Globus pallidus (tissue), 1 donor: ENCODE measurements at places on chromosomes 7 and 10.

DNA sequence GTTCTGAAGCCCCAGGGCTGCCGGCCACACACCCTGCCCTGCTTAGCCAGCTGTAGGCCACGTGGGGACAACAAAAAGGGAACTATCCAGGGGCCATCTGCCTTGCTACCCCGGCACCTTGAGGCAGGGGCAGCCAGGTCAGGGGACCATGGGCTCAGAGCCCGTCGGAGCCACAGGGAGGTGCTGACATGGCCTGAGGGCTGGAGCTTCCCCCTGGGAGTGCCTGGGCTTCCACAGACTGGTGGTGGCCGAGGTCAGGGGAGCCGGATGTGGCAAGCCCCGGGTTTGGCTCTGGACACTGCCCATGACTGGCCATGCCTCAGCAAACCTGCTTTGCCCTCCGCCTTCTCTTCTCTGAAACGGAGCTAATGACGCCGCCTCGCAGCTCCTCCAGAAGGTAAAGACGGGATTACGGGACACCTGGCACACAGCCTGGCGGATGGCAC is 178.5 kb downstream of the EBF3 start:
- DNase-seq = no peak

DNA sequence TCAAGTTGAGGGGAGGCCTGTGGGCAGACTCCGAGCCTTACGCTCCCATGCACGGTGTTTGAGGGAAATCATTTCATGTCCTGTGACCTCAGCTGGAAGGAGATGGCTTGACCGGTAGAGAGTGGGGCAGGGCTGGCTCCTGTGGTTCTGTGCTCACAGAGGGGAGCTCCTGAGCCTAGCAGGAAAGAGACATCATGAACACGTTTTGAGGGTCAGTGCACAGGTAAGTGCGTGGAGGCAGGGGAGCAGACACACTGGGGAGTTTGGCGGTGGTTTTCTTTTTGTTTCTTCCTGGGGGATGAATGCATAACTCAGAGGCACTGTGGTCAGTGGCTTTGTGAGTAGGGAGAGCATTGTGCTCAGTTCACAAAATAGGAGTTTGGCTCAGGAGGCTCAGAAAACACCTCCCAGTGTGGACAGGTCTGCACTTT is 22.5 kb downstream of the ADCY1 start:
- no peak for DNase-seq

DNA sequence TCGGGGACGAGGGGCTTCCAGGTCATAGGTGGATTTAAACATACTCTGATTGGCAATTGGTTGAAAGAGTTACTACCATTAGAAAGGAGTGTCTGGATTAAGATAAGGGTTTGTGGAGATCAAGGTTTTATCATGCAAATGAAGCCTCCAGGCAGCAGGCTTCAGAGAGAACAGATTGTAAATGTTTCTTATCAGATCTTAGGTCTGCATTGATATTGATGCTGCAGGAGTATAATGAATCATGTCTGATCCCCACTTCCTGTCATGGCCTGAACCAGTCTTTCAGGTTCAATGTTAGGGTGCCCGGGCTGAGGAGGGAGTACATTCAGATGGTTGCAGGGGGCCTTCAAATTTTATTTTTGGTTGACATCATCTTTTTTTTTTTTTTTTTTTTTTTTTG is 51.4 kb downstream of the SH3PXD2A start:
- no peak for DNase-seq

DNA sequence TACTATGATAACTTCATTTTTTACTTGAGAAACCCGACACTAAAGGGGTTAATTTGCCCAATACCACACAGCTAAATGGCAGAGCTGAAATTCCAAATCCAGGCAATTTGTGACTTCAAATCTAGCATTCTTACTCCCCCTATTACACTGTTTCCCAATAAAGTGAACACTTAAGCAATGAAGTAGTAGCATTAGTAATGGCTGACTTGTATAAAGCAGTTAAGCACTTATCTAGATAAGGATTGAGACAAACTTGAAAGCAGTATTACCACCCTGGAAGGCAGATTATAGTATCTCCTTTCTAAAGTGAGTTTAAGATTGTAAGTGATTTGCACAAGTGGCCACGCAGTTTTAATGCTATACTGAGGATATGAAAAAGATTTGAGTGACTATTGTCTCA is 39.3 kb downstream of the WASL start:
- no peak for DNase-seq

DNA sequence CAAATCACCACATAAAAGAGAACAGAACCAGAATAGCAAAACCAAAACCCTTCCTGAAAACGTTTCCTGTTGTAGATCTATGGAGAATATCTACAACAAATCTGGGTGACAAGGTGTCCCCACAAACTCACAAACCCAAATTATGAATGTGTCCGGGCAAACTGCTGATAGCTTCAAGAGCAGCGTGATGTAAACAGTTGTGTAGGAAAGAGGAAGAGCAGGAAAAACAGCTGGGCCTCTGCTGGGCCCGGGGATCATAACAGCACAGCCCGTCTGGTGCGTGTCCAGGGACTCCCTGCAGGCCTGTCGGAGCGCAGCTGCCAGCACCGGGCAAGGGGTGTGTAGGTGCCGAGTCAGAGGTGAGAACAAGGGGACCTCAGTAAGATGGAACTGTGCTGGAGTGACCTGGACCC is 53.7 kb downstream of the KCNH2 start:
- no peak for DNase-seq

- DNase-seq = no peak
Observed at GRCh38 chr7:112160771-112161150, 45.4 kb downstream of the DOCK4 start.

DNA sequence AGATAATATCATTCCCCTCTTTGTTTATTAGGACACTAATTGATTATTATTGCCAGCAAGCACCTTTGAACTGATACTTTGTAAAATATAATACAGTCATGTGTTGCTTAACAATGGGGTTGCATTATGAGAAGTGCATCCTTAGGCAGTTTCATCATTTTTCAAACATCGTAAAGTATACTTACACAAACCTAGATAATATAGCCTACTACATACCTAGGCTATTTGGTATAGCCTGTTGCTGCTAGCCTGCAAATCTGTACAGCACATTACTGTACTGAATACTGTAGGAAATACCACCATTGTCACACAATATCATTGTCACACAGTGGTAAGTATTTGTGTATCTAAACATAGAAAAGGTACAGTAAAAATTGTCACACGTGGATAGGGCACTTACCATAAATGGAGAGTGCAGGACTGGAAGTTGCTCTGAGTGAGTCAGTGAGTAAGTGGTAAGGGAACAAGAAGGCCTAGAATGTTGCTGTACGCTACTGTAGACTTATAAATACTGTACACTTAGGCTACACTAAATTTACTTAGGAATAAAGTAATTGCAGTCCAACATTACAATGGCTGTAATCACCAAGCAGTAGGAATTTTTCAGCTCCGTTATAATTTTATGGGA is 70.7 kb downstream of the LCOR start:
- no peak for DNase-seq

DNA sequence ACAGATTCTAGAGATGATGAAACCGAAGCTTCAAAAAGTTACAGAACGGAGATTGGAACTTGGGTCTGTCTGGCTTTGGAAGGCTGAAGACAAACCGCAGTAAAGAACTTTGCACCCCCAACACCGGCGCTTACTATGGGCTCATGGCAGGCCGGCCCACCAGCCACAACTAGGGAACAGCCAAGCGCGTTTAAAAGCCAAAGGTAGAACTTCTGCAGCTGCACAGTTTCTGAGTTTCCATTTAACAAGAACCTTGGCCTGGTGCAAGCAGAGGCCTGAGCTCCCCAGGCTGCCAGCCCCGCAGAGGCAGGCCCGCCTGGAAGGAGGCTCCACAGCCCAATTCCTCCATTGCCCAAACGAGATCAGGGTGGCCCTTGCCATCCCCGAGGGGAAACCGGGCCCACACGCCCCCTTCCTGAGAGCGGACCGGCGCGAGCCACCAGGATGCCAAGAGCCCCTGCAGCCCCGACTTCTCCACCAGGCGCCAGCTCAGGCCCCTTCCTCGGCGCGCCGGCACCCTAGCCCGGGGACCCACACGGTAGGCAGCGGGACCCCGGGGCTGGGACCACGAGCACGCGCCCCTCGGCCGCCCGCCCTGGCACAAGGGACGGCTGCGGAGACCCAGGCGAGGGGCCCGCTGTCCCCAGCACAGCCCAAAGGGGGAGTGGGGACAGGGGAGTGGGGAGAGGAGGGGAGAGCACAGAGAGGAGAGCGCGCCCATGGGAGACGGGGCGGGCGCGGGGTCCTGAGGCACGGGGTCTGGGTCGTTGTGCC is 566 bp downstream of the MAD1L1 start:
- DNase-seq = no peak

- DNase-seq = no peak
Observed at GRCh38 chr7:155188357-155188756, 109.3 kb upstream of the INSIG1 start.

DNA sequence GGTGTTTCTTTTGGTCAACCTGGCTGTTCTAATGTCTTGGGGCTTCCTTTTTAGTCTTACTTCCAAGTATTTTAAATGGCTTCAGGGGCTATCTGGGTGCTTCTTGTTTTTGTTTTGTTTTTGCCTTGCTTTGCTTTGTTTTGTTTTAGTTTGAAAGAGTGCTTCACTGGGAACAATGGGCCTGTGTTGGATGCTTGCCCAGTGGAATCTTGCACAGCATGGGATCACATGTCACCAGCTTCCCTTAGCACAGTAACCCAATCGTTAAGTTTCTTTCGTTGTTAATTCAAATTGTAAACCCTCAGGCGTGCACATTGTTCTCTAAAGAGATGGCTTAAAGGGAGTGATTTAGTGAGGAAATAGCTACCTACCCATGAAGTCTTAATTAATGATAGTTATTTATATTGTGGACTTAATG is 8.9 kb downstream of the COL17A1 start:
- peak; percentile 88 for DNase-seq

- no peak for DNase-seq
Observed at GRCh38 chr7:86454753-86455152, 189.0 kb upstream of the GRM3 start.

DNA sequence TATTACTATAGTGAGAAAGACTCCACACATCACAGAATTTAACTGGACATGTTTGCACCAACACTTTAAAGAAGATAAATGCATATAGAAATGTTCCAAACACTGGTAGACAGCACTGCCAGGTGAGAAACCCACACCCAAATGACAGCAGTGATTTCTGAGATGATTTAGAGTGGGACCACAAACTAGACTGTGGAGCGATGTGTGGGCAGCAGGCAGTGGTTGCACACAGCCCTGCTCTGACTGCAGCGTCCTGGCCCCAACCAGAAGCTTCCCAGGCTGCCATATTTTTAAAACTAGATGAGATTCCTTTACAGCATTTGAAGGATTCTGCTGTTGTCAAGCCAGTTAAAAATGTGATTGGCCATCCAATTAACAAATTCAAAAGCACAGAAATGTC is 47.7 kb upstream of the COMMD3 start:
- no peak for DNase-seq

DNA sequence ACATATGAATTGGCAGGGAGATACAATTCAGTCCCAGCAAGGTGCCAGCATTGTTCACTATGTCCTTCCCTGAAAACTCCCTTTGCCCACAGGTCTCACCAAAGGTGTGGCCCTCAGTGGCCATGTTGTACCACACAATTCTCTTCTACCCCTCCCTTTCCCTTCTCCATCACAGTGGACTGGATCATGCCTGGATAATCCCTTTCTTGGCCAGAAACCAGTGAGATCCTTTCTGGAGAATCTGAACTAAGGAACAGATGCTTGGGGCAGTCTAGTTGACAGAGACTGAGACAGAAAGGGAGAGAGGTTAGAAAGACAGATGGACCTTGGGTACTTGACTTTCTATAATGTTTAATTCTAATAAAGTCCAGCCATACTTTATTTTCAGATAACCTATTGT is 9.5 kb downstream of the NMT2 start:
- no peak for DNase-seq

DNA sequence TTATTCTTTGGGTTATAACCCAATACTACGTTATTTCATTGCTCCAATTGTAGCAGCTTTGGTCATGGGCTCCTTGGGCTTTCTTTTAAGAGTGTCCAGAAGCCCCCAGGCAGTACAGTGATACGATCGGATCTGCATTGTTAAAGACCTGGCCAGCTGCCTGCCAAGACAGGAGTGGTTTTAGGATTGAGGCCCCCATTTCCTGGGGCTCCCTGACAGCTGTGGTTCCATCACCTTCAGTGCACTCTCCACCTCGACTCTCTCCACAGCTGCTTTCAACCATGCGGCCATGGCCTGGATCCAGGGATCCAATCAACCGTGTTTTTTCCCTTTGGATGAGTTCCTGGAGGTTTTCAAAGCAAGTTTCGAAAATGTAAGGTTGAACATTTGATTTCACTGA is 123.4 kb upstream of the BTBD16 start:
- DNase-seq = no peak

DNA sequence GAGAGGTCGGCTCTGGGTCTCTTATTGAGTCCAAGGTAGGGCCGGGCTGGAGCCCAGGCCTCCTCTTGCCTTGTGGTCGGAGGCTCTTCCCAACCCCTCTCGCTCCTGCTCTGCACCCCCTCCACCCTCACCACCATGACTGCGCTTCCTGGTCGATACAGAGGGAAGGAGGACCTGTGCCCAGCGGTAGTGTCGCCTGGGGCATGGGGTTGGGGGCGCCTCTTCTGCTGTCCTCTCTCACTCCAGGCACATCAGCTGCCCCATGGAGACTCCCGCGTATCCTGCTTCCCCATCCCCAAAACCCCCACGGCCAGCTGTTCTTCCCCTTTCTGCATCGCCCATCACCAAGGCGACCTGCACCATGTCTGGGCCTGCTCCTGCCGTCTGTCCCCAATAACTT is 44.4 kb downstream of the TMEM270 start:
- DNase-seq = no peak

DNA sequence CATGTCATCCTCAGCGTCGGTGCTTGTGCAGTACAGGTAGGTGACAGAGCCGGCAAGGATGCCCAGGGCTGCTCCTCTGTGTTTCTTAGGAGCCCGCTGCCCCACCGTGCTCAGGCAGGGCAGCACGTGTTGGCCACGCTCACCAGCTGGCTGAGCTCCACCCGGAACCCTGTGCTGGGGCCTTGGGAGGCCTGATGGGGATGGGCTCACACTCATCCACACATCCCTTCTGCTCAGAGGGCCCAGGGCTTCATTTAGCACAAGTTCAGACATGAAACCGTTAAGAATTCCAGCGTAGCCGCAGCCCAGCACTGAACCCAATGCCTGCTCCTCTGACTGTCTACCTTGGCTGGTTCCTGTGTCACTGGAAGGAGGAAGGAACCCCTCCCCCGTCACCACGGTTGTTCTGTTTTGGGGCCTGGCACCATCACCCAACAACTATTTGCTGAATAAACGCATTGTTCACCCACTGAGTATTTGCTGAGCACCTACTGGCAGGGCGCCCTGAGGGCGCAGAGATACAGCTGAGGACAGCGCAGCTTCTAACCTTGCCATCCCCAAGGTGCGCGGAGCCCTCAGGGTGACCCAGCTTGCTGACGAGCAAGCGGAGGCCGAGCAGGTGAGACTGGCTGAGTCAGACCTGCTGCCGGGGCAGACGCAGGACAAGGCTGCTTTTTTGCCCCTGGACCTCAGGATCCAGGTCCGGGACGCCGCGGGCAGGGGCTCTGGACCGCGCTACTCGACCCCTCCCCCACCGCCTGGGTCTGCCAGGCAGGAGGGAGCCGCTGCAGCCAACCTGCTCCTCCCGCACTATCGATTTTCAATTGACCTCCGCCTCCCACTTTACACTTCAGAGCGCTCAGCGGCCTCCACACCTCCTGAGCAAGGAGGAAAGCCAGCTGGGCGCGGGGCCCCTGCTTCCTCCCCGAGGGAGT is 50.6 kb upstream of the RET start:
- no peak for DNase-seq
